ENCODE measurements at places on chromosomes 16 and 17.

DNA sequence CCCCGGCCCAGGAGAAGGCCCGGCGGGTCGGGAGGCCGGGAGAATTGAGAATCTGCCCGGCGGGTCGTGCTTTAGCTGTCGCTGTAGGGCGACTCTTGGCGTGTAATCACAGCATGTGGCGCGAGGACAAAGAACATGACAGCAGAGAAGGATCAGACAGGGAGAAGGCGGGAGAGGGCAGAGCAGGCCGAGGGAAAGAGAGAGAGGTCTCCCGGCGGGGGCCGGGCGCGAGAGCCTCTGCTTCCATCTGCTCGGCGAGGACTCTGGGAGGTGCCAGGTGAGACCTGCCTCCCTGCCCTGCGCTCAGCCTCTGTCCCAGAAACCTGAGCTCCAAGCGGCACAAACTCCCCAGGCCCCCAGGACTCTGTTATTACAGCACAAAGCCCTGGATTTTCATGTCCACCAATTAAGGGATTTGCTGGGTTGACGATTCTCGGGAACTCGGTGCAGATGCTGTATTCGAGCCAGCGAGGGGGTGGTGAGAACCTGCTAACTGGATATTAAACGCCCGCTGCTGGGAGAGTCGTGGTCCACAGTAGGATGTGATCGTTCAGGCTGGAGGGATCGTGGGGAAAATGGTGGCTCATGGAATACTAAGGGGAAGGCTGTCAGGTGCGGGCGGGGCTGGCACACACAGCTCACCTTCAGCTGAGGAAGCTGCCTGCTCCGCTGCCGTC is 172.0 kb upstream of the CIBAR2 start:
- peak; percentile 37 for DNase-seq

DNA sequence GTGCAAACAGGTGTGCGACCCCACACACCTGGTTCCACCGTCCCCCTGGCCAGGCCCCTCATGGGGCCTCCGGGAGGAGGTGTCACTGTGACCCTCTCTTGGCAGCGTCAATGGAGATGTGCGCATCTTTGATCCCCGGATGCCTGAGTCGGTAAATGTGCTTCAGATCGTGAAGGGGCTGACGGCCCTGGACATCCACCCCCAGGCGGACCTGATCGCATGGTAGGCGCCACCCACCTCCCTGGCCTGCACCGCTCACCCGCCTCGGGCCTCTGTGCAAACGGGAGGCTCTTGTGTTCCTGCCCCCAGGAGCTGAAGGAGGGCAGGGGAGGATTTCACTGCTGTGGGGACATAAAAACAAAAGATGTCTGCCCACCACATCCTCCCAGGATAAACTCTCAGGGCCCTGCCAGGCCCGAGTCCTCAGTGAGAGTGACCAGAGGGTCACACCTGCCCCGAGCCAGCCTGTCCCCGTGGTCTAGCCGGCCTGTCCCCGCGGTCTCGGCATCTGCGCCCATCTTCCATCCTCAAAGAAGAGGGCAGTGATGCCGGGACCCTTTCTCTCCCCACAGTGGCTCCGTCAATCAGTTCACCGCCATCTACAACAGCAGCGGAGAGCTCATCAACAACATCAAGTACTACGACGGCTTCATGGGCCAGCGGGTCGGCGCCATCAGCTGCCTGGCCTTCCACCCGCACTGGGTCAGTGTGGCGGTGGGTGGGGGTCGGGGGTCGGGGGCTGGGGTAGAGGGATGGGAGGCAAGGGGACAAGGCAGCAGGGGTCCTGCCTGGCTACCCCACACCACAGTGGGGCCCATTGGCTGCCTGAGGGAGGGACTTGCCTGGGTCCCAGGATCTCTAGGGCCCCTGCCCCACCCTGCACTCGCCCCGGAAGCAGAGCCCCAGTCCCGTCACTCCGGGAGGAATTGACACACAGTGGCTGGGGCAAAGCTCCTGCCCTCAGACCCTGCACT is 29.0 kb upstream of the CHMP6 start:
- no peak for DNase-seq

- peak; percentile 38 for DNase-seq
Measured at GRCh38 chr17:4908301-4908700, 5.4 kb upstream of the CHRNE start.

DNA sequence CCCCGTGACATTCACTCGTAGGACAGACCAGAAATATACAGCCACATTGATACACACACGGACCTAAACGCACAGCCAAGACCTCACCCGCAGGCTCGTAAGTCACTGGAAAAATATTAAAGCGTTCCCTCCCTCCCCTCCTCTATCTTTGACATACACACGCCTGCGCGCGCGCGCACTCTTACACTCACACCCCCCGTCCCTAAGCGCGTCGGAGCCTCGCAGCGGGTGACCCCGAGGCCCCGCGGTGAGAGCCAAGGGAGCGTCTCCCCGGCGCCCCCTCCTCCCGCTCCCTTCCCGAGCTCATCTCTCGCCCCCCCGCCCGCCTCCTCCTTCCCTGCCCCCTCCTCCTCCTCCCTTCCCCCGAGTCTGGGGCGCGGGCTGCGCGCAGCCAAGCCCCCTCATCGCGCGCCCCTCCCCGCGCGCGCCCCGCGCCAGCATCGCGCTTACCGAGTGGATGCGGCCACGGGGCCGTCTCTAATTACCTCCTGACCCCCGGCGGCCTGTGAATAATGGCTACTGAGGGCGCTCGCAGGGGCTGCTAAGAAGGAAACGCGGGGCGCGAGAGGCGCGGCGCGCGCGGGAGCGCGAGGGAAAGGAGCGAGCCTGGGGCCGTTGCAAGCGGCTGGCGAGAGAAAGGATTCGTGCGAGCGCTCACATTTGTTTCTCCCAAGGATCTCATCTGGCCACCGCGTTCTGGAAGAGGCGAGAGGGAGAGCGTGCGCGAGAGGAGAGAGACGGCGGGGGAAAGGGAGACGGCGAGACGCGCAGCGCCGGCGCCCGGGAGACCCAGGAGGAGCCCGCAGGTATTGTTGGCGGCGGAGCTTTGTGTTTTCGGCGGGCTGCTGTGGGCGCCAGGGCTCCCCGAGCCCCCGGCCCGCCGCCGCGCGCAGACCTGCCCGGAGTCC is 42.4 kb downstream of the RAI1 start:
- peak; percentile 43 for DNase-seq

- DNase-seq = no peak
Measured at GRCh38 chr16:71515026-71515425, 11.2 kb upstream of the CHST4 start.

- no peak for DNase-seq
Measured at GRCh38 chr16:86363836-86364618, 146.3 kb upstream of the FOXF1 start.

- no peak for DNase-seq
Measured at GRCh38 chr17:59371416-59372100, 40.1 kb downstream of the YPEL2 start.

GRCh38 chr16:10168258-10168657 is 14.0 kb downstream of the GRIN2A start:
- no peak for DNase-seq

- no peak for DNase-seq
Measured at GRCh38 chr17:48547808-48548522, 3.1 kb upstream of the HOXB2 start.

- DNase-seq = no peak
Measured at GRCh38 chr17:55930291-55930809, 179.5 kb downstream of the PCTP start.

DNA sequence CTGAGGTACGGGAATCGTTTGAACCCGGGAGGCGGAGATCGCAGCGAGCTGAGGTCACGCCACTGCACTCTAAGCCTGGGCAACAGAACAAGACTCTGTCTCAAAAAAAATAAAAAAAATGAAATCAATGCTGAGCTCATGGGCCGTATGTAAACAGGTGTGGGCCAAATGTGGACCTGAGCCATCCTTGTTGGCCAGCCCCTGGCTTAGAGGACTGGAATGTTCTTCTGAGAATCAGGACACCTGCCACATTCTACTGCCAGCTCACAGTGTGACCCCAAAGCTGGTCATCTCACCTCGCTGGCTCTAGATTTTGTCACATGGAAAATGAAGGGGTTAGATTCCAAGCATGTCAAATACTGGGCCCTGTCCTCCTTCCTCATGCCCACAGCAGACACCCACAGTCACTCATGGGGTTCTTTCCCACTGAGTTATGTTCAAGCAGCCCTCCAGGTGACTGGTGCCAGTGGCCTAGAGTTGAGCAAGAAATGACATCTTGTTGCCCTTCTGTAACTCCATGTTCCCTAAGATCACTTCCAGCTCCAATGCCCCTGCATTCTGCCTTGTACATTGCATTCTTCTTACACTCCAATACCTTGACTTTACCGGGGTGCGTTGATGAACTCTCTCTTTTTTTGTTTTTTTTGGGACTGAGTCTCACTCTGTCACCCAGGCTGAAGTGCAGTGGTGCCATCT is 110.6 kb downstream of the ABCC1 start:
- DNase-seq = no peak

- peak; percentile 9 for DNase-seq
Measured at GRCh38 chr16:20291208-20292206, 35.8 kb downstream of the GP2 start.

GRCh38 chr16:1424028-1424427 is 3.5 kb upstream of the UQCC4 start:
- no peak for DNase-seq

DNA sequence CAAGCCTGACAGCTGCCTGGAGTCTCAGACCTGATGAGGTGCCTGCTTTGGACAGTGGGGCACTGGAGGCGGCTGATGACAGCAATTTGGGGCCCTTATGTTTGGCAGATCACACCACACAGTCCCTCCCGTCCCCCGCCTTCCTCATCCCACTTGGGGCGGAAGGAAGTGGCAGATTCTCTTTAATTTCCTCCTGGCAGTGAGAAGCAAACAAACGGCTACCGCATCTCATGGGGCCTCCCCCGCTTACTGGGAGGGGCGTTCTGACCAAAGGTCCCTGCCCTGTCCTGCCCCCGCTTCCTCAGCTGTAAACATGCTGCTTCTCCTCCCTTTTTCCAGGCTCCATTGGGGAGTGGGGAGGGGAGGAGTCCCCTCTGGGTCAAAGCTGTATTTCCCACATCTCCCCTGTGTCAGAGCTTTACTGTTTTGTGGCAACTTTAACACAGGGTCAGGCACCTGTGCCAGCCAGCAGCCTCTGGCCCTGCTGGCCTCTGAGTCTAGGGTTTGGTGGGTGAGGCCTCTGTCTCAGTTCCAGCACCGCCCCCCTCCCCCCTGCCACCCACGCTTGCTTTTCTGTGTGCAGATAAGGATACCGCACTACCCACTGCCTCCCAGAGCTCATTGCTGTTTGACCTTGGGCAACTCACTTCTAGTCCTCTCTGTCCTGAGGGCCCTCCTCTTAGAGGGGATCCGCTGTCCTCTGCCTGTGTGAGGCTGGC is 5.4 kb upstream of the NFATC3 start:
- no peak for DNase-seq

- DNase-seq = no peak
Measured at GRCh38 chr16:73058221-73058615, 10.3 kb upstream of the ZFHX3 start.

GRCh38 chr16:55655897-55656681 is at the start of gene SLC6A2:
Gene SLC6A2, plus strand, starts transcription at chr16:55655988. Its CDS starts 707 bp downstream, at chr16:55656695.
- peak; percentile 18 for DNase-seq

DNA sequence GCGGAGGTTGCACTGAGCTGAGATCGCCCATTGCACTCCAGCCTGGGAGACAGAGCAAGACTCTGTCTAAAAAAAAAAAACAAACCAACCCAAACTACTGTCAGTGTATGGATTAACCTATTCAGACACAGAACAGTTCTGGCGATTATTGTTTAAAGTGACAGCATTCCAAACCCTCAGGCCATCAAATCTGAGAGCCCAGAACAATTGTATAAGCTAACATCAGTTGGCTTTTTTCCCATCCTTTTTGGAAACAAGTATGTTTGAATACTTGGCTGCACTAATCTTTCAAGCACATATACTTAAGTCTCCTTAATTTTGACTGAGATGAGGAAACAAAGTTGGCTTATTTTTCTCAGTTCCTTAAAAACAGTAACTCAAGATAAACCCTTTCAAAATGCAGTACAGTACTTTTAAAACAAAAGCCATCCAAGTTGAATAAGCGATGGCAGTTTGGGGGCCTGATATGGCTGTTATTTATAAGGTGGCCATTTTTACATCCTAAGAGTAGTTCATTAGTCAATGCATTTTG is 1.4 kb downstream of the ZSWIM7 start:
- DNase-seq = no peak

GRCh38 chr17:7843257-7843535 is 9.2 kb downstream of the KDM6B start:
- no peak for DNase-seq

- DNase-seq = no peak
Measured at GRCh38 chr17:36525113-36525512, 9.6 kb downstream of the MYO19 start.

DNA sequence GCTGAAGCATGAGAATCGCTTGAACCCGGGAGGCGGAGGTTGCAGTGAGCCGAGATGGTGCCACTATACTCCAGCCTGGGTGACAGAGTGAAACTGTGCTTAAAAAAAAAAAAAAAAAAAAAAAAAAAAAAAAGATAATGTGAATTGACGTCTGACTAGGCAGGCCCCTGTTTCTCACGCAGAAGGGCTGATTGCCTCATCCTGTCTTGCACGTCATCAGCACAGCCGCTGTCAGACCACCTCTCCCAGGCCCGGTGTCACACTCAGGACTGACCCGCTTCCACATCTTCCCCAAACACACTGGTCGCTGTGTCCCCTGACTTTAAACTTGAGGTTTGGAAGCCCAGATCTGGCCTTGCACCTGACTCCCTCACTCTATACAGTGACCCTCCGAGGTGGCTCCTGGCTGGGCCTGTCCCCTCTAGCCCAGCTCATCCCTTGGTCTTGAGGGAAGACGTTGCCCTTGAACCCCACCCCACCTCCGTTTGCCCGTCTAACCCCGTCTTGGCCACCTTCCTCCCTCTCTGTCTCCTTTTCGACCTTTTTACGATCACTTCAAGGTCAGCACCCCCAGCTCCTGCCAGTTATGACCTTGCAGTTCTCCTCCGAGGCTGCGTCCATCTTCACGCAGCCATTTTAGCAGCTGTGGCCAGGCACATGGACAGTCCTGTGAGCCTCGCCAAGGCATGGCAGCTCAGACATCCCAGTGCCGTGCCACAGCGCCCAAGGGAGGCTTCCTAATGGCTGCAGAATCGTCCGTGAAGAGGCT is 149.9 kb upstream of the PLCG2 start:
- DNase-seq = no peak

- no peak for DNase-seq
Measured at GRCh38 chr16:67767953-67768352, 38.4 kb downstream of the RANBP10 start.

- DNase-seq = no peak
Measured at GRCh38 chr17:43219001-43219400, 7.3 kb downstream of the TMEM106A start.

DNA sequence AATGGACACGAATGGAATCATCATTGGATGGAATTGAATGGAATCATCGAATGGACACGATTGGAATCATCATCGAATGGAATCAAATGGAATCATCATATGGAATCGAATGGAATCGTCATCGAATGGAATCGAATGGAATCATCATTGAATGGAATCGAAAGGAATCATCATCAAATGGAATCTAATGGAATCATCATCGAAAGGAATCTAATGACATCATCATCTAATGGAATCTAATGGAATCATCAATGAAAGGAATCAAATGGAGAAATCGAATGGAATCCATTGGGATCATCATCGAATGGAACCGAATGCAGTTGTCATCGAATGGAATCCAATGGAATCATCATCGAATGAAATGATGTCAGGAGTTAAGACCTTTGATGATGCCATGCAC is 154.9 kb downstream of the SHCBP1 start:
- no peak for DNase-seq
